ENCODE measurements at places on chromosomes 16 and 17.
A peak's percentile ranks its signal among the peaks of the same experiment; 100 is the strongest.

DNA sequence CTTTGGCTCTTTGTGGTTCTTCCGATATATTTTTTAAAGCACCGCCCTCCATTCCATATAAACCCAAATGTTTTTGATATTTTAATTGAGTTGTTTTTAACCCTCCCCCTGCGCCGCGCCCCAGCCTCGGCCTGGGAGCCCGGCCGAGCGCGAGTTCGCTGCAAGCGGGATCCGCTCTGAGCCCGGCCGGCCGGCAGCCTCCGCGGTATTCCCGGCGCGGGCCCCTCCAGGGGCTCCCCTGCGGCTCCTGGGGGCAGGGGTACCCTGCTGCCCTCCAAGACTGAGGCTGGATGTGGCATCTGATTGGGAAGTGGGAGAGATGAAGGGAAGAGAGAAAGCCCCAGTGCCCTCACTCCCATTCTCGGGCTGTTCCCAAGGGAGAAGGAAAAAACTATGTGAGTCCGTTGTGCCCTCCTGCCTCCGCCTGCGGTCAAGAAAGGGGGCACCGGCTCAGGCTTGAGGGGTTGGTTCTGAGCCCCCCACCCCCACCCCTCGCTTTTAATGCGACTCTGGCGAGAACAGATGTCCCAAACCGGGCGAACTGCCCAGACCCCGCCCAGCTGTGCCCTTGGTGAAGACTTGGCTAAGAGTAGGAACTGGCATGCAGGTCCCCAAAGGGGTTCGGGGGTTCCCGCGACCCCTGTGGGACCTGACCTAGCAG is 8.6 kb downstream of the NEUROD2 start:
- DNase-seq = no peak

GRCh38 chr16:78684030-78684611 is 584.7 kb downstream of the WWOX start:
- peak; percentile 76 for DNase-seq

DNA sequence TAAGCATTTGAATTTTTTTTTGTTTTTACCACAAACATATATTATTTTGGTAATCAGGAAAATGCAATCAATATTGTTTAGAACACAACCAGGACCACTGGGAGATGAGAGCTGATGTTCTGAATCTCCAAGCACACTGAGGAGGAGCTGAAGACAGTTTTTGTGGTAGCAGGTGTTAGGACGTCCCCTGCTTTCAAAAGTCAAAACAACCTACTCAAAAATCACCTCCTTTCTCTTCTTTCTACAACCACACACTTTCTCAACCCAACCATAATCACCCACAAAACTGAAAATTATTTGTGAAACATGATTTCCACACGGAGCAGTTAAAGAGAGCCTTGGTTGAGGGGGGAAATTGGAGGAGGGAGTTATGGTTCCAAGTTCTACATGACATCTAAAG is 26.7 kb upstream of the CFAP20 start:
- DNase-seq = no peak

DNA sequence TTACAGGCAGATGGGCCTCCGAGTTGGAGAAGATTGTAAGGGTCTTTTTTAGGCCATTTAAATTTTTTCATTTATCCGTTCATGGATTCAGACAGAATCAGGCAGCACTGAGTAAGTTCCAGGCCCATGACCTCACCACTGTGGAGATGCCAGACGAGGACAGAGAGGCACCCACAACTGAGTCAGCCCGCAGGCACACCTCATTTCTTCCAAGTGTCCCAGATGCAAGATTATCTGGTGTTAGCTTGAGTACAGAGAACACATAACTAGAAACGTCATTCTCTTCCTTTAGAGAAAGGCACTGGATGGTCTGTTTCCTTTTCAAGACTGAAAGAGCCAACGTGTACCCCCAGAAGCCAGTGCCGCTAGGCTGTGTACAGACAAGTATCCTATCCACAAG is 16.9 kb downstream of the CLEC16A start:
- peak; percentile 82 for DNase-seq

DNA sequence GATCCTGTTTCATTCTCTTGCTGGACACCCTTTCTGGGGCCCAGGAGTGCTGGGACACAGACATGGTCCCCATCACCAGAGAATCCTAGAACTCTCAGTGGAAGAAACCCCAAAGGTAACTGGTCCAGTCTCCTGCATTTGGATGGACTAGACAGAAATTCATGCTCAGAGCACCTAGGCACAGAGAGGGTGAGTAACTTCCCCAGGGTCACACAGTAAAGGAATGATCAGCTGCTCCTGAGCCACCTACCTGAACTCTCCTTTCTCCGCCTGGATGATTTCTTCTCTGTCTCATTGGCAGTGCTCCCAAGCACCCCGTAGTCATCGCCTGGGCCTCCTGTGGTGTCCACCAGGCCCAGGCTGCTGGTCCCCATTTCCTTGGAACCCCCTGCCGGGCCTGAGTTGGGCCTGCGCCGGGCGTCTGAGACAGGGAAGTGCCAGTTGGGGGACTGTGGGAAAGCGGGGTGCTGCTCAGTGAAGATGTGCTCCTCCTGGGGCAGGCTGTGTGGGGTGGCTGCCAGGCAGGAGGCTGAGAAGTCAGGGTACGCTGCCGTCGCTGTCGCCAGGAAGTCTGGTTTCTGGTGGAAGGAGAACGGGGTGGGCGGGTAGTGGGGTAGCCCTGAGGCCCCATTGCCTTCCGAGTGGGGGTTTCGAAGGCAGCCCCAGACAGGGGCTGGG is 767 bp downstream of the MEOX1 start:
- no peak for DNase-seq

- no peak for DNase-seq
These were observed 20.9 kb upstream of the PSMD7 start for GRCh38 chr16:74275711-74276110.

DNA sequence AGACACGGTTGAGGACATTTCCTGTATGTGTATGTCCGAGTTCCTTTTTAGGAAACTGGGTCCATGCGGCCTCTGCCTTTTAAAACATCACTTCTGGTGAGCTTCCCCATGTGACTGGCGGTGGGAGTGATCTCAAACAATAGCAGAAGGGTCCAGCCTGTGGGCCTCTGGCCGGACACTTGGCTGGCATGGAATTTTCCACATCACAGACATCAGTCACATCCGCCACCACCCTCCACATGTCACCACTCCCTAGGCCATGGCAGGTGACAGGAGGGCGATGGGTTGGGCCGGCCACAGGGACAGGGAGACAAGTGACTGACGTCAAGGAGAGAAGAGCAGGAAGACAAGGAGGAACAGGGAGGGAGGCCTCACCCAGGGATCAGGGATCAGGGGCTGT is 83.7 kb downstream of the DNAH17 start:
- DNase-seq = peak; percentile 52

DNA sequence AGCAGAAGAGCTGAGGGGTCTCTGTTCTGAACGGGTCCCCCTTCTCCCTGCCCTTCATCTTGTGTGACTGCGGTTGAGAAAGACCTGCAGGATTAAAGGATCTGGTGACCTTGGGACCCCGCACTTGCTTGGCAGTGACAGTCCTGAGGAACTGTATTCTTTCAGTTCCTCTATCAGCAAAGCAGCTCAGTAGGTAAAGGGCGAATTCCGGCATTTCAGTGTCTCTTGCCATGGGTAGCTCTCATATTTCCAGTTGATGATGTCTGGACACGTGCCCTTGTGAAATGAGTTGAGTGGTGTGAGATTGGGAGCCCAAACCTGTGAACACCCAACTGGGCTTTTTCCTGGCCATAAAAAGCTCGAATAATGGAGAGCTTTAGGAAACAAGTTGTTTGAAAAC is 135.7 kb downstream of the PRKCA start:
- DNase-seq = no peak
